ENCODE measurements at places on chromosomes 16 and 17.

- DNase-seq, result no peak
Measured at GRCh38 chr17:66432996-66433551, 130.7 kb downstream of the PRKCA start.

GRCh38 chr16:47132308-47132707 is 11.4 kb downstream of the NETO2 start:
- DNase-seq, result no peak

DNA sequence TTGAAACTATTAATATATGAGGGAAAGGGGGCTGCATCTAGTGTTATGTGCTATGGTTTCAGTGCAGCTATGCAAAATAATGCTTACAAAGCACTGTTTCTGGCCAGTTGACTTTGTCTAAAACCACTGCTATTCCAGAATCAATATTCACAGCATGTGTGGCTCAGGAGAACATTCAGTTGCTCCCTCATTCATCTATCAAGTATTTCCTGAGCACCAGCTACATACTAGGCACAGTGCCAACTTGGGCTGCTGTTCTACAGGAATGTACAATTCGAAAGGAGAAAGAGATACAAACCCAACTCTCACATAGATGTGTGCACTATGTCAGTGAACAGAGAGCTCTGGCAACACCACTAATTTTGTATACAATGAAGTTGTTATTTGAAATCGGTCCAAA is 183.0 kb downstream of the PHKB start:
- DNase-seq, result peak; percentile 28

- DNase-seq, result no peak
Measured at GRCh38 chr17:13563866-13564265, 37.9 kb downstream of the HS3ST3A1 start.

GRCh38 chr16:85259115-85259831 is 147.0 kb upstream of the CIBAR2 start:
- DNase-seq, result no peak

GRCh38 chr17:46072998-46073397 is 73.9 kb downstream of the STH start:
- DNase-seq, result no peak

GRCh38 chr17:10088444-10088843 is 110.0 kb downstream of the GAS7 start:
- no peak for DNase-seq

GRCh38 chr17:17783825-17784656 is 52.7 kb downstream of the SREBF1 start:
- peak; percentile 61 for DNase-seq

GRCh38 chr17:511833-512251 is 159.2 kb upstream of the RPH3AL start:
- DNase-seq, result no peak

DNA sequence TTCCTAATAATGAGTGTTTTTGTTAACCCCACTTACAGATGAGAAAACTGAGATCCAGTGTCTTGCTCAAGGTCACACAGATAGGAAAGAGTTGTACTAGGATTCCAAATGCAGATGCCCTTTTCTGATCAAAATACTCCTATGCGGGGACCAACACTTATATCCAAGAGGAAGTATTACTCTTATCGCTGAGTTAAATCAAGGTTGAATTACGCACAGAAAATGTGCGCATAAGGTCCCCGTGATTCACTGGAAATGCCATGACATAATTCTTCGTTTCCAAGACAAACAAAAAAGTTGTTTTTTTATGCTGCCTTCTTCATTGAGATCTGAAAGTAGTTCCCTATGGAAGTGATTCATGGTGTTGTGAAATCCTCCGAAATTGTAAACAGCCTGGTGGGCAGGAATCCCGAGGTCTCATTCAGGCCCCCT is 463.8 kb upstream of the HSBP1 start:
- DNase-seq, result no peak

DNA sequence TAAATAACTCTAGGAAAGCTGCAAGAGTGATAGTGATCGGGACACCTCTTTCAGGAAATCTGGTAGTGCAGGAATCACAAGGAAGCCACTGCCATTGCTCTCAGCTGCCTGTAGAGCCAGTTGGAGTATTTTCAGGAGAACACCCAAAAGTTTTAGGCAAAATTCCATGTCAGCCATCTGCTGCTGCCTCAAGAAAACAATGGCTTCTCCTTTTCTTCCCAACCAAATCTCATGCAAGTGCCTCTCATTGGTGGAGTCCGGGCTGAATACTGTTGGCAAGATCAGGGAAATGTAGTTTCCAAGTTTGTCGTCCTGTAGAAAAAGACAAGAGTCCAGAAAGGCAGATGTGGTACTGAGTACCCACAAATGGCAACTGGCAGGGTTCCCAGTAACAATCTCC is 54.9 kb upstream of the TANC2 start:
- DNase-seq, result no peak

DNA sequence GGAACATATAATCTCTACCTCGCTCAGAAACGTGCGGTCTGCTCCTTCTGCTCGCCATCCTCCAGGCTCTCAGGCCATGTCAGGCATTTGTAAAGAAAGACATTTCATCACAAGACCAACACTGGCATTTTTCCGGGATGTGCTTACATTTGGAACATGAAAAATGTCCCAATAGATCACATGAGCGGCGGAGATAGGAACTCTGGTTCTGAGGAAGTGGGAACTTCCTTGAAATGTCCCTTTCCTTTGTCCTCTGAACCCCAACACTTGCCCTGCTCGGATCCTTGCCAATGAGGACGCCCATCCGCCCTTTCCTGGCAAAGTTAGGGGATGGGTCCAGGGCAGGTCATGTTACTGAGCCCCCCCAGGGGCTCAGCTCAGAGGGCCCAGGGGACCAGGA is 130.5 kb downstream of the MAF start:
- DNase-seq, result no peak

DNA sequence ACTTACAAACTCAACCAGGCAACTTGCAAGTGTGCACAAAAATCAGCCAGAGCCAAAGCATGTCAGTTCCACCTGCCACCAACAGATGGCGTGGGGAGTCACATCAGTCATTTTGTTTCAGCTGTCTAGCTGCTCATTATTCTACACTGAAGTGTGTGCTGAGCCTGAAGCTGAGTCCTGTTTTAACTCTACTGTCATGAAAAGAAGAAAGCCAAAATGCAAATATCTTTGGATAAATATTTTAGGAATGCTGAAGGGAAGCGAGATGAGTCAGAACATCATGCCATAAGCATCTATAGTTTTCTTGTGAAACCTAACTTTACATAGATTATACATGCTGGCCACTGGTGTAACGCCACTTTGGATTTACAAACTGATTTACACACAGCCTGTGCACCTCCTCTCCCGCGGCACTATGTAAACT is 172.6 kb downstream of the CDK5R1 start:
- peak; percentile 77 for DNase-seq

- no peak for DNase-seq
Measured at GRCh38 chr16:11359370-11359769, 14.1 kb downstream of the RMI2 start.

GRCh38 chr17:82832411-82832810 is 7.4 kb downstream of the ZNF750 start:
- DNase-seq, result no peak

DNA sequence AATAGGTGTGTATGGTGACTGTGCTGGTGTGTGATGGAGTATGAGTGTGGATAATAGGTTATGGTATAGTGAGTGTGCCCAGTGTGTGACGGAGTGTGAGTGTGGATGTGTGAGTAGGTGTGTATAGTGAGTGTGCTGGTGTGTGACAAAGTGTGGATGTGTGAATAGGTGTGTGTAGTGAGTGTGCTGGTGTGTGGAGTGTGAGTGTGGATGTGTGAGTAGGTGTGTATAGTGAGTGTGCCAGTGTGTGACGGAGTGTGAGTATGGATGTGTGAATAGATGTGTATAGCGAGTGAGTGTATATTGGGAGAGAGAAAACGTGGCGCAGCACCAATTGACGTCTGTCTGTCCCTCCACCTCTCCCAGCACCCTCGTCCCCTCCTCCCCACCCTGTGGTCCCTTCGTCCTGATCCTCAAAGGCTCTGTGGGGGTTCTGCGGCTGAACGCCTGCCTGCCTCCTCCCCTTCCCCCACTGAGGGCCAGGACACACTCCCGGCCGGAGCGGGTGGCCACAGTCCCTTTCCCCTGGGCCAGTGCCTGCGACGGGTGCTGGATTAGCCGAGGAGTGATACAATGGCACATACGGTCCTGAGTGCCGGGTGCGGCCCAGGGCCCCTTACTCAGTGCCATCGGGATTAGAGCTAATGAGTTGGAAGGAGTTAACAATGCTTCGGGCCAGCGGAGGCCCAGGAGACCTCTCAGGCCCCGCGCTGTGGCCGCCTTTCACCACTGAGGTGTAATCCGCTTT is 160.0 kb downstream of the MRM1 start:
- DNase-seq, result no peak

DNA sequence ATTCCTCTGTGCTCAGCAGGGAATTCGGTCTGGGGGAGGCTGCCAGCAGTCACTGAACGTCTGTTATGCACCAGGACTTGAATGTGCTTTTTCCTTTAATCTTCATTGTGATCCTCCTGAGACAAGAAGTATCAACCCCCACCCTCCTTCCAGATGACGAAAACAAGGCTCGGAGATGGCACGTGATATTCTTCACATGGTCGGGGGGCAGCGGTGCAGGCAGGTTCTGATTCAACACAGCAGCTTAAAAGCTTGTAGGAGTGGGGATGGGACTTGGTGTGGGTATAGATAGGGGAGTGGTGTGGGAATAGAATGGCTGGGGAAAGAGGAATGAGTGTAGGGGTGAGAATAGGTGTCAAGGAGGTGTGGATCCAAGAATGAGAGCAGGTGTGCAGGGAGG is 6.4 kb downstream of the NECAB2 start:
- DNase-seq, result no peak

DNA sequence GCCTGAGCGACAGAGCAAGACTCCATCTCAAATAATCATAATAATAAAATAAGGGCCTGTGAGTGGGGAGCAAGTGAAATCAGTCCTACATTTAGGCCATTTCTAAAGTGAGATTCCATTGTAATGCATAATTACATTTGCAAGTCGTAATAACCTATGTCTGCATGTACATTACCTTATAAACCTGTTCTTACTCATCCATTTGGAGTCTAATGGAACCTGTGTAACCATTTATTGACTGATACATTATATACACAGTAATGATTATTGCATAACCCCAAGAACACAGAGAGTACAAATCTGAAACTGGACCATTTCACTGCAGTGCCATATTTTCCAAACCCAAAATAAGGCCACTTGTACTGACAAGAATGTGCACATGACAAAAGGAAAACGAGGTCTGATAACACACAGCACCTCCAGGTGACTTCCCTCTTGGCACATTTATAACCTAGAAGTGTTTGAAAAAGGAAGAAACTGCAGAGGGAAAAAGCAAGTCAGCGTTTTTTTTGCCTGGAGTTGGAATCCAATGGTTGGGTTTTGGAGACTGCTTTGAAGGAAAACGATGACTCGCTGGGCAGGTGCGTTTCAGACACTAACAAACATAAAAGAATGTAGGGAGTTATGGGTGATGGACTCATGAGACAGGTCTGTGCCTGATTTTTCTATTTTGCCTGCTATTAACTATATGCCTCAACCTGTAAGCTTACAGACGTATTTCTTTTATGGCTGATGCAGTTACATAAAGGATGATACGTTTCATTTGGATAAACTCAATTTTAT is 63.6 kb upstream of the KIFC3 start:
- DNase-seq, result no peak

GRCh38 chr17:17484451-17484899 is 7.7 kb downstream of the MED9 start:
- no peak for DNase-seq

GRCh38 chr17:77693776-77694175 is 264.7 kb upstream of the TNRC6C start:
- DNase-seq, result no peak

DNA sequence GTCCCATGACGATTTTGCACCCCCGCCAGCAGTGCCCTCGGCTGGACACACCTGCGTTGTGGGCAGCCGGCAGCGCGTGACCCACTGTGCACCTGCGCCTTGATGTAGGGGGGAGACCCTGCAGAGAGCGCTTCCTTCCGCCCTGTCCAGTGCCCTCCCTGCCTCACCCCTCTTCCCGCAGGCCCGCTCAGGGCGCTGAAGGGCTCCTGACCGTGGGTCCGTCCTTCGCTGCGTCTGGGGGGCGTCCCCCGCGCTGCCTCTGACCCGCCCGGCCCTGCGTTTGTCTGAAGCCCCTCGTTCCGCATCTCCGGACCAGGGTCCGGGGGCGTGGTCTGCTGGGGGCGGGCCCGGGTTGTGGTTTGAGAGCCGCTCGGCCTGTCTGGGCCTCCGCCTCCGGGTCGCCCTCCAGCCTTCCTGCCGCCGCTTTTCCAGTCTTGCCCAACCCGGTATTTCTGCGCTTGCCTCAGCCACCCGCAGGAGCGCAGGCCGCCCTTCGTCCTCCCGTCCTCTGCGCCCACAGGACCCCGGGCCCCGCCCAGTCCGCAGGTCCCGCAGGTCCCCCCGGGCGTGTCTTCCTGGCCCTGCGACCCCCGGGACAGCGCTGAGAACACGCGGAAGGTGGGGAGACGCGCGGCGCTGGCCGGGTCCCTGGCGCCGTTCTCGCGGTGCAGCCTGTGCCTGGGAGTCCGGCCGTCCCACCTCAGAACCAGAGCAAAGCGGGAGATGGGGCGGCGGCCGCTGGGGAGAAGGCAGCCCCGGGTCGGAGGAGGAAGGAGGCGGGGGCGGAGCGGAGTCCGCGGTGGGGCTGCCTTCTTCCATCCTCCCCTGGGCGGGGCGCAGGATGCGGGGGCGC is 4.0 kb upstream of the IL17C start:
- peak; percentile 53 for DNase-seq

GRCh38 chr16:9256196-9256595 is 164.8 kb downstream of the HAPSTR1 start:
- peak; percentile 37 for DNase-seq
